ENCODE measurements at places on chromosomes 7 and 10.

- no peak for DNase-seq
Observed at GRCh38 chr7:80540836-80541235, 29.0 kb upstream of the GNAT3 start.

GRCh38 chr7:36486336-36486735 is 96.7 kb downstream of the ANLN start:
- no peak for DNase-seq

DNA sequence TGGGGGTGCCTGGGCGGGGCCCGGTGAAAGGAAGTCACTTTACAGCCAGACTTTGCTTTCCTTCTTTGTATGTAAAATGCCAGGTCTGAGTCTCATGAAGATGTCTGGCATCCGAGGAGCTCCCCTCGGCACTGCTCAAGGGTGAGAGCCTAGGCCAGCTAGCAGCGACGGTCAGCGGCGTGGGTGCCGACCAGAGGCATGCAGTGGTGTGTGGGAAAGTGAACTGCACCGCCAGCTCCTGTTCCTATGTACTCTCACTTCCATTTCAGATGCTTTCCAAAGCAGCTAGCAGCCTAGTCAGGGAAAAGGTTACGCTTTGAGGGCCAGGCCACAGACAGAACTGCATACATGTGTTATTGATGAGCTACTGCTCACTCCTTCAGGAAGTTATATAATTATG is 172.8 kb downstream of the ZMYND11 start:
- DNase-seq = no peak

DNA sequence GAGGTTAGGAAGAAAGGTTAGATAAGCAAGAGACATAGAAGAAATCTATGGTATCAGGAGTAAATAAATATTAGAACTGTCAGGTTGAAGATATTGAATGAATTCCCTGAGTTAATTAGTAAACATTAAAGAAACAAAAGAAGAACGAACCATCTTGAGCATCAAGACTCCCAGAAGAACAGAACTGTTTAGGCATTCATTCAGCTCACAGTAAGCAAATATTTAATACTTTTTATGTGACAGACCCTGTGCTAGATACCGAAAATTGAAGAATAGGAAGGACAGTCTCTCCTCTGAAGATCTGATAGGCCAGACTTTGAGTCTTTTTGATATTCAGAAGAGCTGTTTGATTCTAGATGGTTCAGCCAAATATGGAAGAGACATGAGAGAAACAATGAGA is 731.5 kb downstream of the XPNPEP1 start:
- DNase-seq = no peak

GRCh38 chr10:75230600-75231038 is 5.1 kb downstream of the COMTD1 start:
- peak; percentile 96 for DNase-seq

Data from omental fat pad (tissue), 4 donors.